ENCODE measurements at places on chromosomes 7 and 10.
A peak's percentile ranks its signal among the peaks of the same experiment; 100 is the strongest.

DNA sequence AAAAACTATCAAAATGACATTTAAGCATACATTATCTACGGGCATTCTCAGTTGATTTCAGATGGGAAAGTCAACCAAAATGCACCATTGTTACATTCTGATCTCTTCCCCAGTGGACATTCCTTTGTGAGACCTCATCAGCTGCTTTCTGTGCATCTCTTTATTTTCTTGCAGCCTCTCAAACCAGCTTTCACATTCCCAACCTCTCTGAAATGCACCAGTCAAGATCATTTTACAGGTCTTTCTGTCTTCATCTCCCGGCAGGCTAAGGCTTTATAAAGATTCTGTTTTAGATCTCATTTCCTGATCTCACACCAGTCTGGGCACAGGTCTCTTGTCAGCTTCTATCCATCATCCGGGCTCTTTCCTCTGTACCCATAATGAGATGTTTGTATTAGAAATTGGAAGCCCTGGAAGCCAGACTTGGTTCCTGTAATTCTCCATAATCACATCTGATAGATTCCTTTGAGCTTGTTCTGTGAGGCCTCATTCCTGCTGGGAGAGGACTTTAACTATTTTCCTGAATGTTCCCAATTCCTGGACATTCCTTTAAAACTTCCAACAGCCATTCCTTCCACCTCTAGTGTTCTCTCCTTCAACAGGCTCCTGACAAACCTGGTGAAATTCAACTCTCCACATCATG lies 44.3 kb upstream of the ARL4A start:
- DNase-seq, result no peak

- no peak for DNase-seq
Measured at GRCh38 chr10:91860885-91861284, 48.4 kb downstream of the FGFBP3 start.

DNA sequence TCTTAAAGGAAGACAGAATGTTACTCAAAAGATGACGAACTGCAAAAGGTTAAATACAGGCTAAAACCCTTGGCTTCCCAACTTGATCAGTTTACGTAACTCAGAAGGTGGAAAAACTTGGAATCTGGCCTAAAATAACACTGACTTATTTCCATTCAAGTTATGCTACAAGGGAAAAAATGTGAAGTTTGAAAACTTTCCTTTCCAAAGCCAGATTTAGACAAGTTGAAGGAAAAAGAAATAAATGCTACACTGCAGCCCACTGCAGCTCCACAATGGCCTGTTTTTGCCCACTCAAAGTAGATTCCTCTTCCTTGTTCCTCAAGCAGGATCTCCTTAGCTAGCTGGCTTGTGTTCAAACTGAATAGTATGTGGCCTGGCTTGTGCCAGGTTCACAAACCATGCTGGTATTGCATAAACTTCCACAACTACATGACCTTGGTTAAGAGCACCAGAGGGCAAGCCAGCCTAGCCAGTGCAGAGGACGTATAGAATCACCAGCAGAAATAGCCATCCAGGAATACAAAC lies 166.2 kb downstream of the CPEB3 start:
- peak; percentile 24 for DNase-seq

- DNase-seq, result no peak
Measured at GRCh38 chr10:79483948-79484347, 28.4 kb upstream of the EIF5AL1 start.

DNA sequence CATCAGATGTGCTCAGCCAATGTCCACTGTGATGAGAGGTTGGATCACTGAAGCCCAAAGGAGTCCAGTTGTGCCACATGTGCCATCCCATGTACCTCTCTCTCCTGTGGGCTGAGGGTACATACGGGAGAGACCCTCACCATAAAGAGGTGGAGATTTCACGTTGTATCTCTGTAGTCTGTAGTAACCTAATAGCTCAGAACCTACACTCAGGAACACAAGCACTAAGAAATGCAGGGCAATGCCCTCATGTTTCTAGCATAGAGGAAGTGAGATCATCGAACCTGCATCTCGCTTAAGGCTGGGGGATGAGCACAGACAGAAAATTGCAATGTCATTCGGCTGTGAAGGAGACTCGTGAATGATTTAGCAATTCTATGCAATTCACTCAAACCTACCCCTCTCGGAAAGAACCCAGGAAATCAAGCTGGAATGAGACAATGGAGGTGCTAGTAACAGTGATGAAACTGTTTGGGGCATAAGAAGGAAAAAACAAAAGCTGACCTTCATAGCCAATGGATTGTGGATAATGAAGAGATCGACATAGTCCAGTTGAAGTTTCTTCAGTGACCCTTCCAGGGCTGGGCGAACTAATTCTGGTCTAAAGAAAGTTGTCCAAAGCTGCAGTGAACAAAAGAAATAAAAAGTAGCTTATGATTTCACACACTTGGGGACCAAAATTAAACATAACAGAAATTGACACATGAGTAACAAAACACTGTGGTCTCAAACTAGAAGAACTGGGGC lies 80.3 kb upstream of the UCN3 start:
- peak; percentile 96 for DNase-seq
